Activated CD4-positive, alpha-beta T cell treated with anti-CD3 and anti-CD28 coated beads, Interleukin-2, amount 50 U/mL, for 1 hour (primary cell): ENCODE measurements at places on chromosomes 16 and 17.

GRCh38 chr17:19513897-19514488, 19.7 kb upstream of the SLC47A1 start:
- peak; percentile 68 for DNase-seq

DNA sequence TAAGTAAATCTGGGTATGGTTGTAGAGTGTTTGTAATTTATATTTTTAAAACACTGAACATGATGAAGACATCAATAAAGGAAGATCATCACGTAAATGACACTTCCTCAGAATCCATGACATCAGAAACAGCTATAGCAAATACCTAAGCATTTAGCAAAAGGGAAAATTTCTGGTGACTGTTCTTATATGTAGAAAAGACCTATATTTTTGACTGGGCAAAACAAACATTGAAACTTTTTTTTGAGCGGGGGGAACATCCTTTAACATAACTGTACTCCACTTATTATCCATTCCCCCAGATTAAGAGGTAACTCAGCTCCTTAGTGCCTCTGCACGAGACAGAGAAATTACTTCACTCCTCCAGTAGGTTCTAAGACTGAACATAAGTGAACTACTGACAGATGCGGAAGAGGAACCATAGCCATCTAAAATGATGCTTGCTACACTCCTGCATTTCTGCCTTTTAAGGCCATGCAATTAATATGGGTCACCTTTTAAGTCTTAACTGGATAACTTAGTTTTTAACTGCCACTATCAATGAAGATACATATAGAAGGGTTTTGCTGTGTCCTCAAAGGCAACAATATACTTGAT, 9.4 kb downstream of the CRYBA1 start:
- no peak for DNase-seq

DNA sequence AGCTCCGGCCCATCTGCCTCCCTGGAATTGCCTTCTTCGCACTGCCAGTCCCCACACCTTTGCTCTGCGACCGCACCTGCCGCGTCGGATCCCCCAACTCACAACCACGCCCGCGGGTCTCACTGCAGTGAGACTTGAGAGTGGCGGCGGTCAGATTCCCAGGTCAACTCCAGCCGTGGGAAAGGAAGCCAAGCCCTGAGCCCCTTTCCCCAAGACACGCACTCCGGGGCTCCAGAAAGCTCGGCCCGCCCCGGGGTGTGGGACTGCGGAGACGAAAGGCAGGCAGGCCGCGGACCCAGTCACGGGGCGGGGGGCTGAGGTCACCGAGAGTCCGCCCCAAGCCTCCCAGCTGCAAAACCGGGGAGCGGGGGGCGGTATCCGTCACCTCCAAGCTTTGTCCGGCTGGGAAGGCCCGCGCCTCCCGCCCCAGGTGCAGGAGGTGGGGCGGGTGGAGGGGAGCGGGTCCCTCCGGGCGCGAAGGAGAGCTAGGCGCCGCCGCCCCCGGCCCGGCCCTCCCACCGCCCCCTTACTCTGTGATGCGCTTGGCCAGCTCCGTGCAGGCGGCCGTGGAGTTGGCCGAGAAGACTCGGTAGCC, 615 bp downstream of the PRPSAP1 start:
- no peak for DNase-seq

- peak; percentile 46 for DNase-seq
These were observed 1.6 kb downstream of the PYCARD start for GRCh38 chr16:31200821-31201568.
